Activated CD4-positive, CD25-positive, alpha-beta regulatory T cell treated with anti-CD3 and anti-CD28 coated beads, Interleukin-2, amount 50 U/mL, for 72 hours (primary cell): ENCODE measurements at places on chromosomes 4 and X.

DNA sequence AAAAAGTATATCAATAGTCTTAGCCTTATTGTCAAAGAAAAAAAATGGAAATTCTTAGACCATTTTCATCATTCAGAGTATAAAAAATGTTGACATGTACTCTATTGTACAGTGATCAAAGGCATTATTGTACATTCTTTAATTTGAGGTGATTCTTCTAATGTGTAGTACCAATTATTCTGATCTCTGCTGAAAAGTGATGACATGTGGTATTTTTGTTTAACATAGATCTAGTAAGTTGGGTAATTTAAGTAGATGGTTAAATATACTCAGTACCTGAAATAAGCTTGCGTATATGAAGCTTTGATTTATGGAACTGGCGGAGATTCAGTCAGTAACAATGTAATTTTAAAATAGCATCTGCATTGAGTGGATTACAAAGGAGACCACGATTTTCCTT lies 5.1 kb downstream of the TENM3 start:
- DNase-seq, result no peak

GRCh38 chr4:75671802-75672421 lies 1.3 kb downstream of the G3BP2 start:
- no peak for DNase-seq

DNA sequence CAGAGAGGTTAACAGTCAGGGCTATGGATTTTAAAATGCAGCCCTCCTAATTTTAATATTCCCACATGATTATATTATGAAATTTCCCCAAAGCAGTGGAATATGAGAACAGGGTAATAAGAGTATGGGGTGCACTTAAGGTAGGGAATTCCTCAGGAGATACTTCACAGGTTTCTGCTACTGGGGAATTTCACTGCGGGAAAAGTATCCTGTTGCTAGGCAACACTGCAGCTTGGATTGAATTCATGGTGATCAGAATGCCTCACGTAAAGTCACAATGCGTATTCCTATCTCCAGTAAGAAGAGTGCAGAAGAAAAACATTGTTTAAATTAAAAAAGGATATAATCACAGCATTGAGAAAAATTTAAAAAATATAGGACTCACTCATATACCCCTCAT lies 398.1 kb upstream of the RPS6KA3 start:
- no peak for DNase-seq

DNA sequence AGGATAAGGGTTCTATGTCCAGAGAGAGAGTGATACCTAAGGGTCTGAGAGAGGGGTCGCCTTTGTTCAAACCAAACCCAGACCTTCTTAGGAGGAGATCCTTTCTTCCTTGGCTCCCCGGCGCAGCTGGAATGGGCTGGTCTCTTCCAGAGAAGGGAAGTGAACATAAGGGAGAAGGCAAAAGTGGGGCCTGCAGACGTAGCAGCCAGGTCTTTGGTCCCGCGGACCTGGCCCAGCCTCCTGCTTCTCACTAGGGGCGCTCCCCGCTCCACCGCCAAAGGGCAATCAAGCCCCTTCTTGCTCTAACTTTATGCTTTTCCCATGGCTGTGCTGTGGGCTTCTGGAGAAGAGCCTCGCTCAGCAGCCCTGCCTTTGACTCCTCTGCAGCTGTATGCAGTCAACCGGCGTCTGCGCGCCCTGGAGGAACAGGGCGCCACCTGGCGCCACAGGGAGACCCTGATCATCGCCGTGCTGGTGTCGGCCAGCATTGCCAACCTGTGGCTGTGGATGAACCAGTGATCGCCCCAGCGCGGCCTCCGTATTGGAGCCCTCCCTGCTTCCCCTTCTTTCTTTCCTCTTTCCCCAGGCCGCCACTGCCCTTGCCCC lies 6.5 kb downstream of the FATE1 start:
- no peak for DNase-seq

DNA sequence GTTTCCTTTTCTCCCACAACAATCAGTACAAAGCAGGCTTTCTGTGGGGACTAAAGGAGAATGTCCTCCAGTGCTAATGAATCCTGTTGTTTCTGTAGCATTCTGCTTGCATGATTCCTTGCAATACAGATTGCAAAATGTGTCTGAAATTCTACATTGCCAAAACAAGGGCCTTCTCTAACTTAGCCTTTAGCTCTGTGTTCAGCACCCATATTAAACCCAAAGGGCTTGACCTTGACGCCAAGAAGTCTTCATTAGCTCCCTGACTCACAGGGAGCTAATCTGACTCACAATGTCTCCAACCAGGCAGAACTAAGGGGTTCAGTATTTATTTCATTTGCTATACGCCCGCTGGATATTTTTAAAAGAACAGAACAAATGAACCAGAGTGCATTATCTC lies 241.4 kb upstream of the CLNK start:
- no peak for DNase-seq
